Stimulated activated CD8-positive, alpha-beta memory T cell treated with anti-CD3 and anti-CD28 coated beads, Interleukin-4, amount 100 ng/mL, for 4 hours (primary cell): ENCODE measurements at places on chromosomes 3 and 15.

DNA sequence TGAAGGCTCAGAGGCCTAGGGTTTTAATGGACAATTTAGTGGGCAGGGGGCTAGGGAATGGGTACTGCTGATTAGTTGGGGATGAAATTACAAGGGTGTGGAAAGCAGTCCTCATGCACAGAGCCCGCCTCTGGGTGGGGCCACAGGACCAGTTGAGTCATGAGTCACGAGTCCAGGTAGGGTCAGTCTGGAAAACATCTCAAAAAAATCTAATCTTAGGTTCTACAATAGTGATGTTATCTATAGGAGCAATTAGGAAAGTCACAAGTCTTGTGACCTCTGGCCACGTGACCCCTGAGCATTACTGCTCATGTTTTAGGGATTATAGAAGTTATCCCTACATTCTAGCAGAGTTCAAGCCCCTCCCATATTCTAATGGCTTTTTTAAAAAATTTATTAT, 18.6 kb upstream of the IREB2 start:
- no peak for DNase-seq

DNA sequence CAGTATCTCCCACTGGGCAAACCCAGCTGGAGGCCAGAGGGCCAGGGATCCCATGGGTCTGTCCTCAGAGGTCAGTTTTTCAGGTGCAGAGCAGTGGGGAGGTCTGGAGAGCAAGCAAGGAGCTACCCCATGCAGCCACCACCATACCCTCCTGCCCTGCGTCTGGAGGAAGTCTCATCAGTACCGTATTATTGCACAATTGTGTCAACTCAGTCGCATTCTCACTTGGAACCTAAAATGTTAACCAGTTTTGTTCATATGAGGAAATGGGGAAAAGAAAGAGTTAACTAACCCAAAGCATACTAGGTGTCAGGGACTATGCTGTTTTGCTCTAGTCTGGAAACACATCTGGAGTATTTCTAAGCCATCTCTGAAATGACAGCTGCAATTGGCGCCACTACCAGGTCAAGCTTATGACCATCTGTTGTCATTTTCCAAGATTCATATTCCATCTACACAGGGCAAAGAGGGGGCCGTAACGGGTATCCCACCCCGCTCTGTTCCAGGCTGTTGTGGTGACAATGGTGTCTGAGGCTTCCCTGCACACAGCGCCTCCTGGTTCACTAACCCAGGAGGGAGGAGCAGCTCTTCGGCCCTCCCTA, 16.9 kb upstream of the APBA2 start:
- DNase-seq, result no peak

- no peak for DNase-seq
Measured at GRCh38 chr3:98588065-98588464, 5.3 kb downstream of the CPOX start.

GRCh38 chr3:140031170-140031569, 96.2 kb downstream of the CLSTN2 start:
- DNase-seq, result no peak

- DNase-seq, result no peak
Measured at GRCh38 chr3:59418836-59419235, 369.0 kb upstream of the CFAP20DC start.

GRCh38 chr15:29091666-29092065, 178.0 kb downstream of the NSMCE3 start:
- DNase-seq, result no peak

DNA sequence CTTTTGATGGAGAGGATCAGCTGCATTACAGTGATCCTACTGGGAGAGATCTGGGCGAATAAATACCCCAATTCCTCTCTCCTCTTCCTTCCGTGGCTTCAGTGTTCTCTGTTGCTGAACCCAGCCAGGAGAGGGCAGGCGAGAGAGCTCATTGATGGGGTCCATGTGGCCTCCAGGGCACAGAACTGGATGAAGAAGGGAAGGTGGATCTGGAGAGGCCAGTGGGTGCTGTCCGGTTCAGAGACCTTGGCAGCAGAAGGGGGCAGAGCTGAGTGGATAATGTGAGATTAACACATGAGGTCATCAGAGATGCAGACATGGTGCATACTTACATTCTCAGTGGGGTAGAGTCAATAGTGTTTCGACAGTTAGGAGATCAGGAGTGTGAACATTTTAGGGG, 193.6 kb downstream of the CLSTN2 start:
- no peak for DNase-seq

DNA sequence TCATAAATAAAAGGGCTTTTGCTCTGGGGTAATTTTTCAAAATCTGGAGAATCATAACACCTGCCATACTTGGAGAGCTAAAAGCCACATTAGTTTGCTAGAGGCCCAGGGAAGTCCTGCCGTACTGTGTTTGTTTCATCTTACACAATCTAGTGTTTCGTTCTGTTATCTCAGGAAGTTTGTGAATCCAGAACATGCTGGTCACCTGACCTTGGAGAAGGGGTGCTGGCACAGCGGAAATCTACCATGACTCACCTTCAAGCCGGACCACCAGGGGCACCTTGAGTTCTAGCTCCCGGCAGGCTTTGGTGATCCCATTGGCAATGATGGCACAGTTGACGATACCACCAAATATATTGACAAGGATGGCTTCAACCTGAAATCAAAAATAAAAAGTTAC, 253.9 kb downstream of the SUCLG2 start:
- DNase-seq, result no peak

GRCh38 chr3:79661896-79662295, 105.9 kb downstream of the ROBO1 start:
- no peak for DNase-seq

GRCh38 chr3:36653095-36653494, 111.3 kb downstream of the DCLK3 start:
- DNase-seq, result no peak

DNA sequence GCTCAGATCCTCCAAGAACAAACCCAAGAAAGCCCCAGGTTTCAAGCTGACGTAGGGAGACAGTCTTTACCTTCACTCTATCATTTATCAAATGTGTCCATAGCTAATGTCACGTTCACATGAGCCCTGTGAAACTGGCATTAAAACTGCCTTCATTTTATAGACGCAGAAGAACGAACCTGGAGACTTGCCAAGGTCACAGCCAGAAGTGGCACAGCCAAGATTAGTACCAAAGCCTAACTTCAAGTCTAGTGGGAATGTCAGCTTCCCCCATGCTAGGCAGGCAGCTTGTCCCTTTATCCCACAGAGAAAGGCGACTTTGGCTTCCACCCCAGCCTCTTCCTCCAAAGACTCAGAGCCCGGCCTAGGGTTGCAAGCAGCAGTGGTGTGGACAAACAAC, 517.2 kb downstream of the SHQ1 start:
- no peak for DNase-seq

- DNase-seq, result no peak
Measured at GRCh38 chr3:112643621-112644240, 2.8 kb upstream of the CCDC80 start.

DNA sequence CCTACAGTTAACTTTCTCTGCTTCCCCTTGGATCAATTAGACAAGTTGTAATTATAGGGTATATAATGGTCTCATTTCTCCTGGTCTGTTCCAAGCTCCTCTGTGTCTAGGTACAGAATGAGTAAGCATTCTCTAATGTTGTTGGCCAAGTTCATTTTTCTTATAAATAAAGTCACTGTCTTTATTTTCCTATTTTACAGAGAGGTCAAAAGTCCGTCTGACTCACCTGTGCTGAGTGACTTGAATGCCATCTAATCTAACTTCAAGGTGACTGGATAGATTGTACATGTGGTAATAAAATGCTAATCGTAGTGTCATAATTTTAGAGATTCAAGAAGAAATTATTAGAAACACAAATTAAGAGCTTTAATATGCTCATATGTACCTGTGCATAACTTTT, 500.2 kb downstream of the PDCD6IP start:
- DNase-seq, result no peak

DNA sequence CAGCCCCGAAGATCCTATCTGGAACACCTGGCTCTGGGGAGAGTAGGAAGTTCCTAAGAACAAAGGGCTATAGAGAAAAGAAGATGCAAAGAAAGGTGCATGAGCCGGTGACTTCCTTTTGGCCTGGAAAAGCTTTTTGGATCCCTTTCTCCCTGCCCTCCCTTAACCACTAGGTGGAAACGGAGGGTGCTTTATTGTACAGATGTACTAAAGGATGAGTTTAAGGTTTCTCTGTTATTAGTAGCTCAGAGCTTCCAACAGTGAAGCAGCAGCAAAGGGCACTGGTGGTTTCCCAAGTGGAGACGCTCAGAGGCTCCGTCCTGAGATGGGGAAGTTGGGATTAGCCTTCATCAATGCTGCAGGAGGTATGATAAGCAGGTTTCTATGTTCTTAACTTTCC, 5.9 kb upstream of the ADGRG7 start:
- no peak for DNase-seq

DNA sequence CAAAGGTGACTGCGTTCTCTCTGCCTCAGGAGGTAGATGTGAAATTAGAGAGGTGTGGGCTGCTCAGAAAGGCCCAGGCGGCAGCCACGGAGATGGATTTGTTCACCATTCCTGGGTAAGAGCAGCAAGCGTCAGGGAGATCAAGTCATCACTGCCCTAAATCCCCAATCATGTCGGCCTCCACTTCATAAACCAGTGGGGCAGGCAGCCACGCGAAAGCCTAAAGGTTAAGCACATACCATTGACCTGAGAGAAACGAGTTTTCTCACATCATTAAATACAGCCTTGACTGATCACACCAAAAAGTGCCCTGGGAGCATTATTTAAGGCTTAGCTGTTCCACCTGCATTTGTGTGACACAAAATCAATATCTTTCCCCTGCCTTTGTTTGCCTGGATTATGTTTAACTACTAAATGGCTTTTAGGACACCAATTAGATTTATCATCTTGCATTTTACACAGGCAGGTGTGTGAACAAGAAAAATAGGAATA, 50.7 kb upstream of the FOXB1 start:
- no peak for DNase-seq

GRCh38 chr3:174202561-174202960, 656.6 kb upstream of the NAALADL2 start:
- no peak for DNase-seq

GRCh38 chr3:117820658-117821299, 1111.2 kb downstream of the TUSC7 start:
- no peak for DNase-seq

GRCh38 chr3:158659454-158660237, 12.8 kb downstream of the LXN start:
- no peak for DNase-seq

DNA sequence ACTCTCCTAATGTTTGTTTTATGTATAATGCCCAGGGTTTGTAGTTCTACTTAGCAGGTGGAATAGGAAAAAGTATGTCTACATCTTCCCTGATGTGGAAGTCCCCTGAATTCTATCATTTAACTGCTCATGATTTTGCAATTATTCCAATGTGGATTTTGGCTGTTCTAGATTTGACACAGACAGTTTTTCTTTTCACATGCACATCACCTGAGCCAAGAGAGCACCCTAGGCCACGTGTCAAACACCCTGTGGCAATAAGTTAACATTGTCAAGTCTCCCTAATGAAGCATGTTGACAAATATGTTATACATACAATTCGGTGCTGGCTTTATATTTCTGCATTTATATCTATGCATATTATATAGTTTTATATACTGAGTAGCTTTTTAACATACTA, 70.0 kb upstream of the SUCLG2 start:
- no peak for DNase-seq

- DNase-seq, result no peak
Measured at GRCh38 chr3:143720381-143720780, 127.9 kb downstream of the SLC9A9 start.

- DNase-seq, result no peak
Measured at GRCh38 chr3:179729086-179729485, 76.2 kb downstream of the USP13 start.

GRCh38 chr15:70473581-70474370, 289.6 kb downstream of the UACA start:
- DNase-seq, result no peak

GRCh38 chr3:41106691-41107090, 92.6 kb upstream of the CTNNB1 start:
- no peak for DNase-seq

GRCh38 chr15:40313531-40314398, 6.0 kb upstream of the PLCB2 start:
- no peak for DNase-seq

GRCh38 chr3:55562700-55563099, 75.6 kb upstream of the WNT5A start:
- no peak for DNase-seq

DNA sequence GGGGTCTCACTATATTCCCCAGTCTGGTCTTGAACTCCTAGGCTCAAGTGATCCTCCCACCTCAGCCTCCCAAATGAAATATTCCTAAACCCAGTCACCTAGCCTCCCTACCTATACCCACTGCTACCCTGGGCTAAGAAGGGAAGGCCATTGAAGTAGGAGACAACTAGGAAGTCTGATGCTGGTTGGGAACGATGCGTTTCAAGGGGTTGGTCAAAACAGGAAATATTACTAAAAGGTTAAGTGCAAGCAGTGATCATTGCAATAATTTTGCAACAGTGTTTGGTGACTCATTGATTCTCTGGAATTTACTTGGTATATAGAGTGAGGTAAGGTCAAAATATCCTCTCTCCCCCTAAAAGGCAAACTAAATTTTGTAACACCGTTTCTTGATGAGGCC, 4.6 kb upstream of the UQCRC1 start:
- DNase-seq, result no peak

GRCh38 chr3:193677734-193678133, 84.7 kb downstream of the OPA1 start:
- DNase-seq, result no peak

- no peak for DNase-seq
Measured at GRCh38 chr15:100565591-100565990, 36.4 kb downstream of the LINS1 start.

- DNase-seq, result no peak
Measured at GRCh38 chr15:68382286-68383007, 49.5 kb downstream of the ITGA11 start.

DNA sequence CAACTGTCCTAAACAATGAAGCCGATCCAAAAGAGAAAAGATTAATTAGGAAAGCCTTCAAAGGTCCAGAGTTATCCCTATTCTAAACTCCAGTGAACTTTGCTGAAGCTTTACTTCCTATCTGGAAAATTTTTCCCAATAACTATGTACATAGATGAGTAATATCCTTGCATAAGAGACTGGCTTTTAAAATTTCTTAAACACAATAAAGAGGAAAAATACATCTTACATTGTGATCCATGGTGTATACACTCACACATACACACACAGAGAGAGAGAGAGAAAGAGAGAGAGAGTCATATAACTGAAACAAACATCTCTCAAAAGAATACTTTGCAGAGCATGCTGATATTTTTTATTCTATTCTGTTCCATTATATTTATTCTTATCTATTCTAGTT, 20.0 kb downstream of the SPTSSB start:
- DNase-seq, result no peak

- DNase-seq, result no peak
Measured at GRCh38 chr3:59380146-59380545, 330.3 kb upstream of the CFAP20DC start.

- no peak for DNase-seq
Measured at GRCh38 chr15:60651101-60651500, 172.2 kb upstream of the ICE2 start.

GRCh38 chr15:52427804-52428203, 100.9 kb downstream of the MYO5A start:
- DNase-seq, result no peak

- no peak for DNase-seq
Measured at GRCh38 chr3:48403533-48404439, 26.1 kb downstream of the PLXNB1 start.
